ENCODE measurements at places on chromosomes 1 and 21.

DNA sequence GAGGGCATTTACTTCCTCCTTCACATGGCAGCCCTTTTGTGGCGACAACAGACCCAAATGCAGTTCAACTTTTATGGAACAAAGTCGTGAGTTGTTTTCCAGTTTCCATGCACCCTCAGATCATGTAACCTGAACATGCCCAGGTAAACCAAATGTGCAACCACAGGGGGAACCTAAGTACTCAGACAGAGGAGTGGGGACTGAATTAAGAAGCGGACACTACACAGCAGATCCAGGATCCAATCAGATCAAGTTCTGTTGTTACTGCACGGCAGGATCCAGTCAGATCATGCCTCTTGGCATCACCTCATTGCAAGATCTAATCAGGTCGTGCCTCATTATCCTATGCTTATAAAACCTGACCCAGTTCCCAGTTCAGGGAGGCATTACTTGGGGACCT is 115.7 kb downstream of the MATN1 start:
- no peak for DNase-seq

DNA sequence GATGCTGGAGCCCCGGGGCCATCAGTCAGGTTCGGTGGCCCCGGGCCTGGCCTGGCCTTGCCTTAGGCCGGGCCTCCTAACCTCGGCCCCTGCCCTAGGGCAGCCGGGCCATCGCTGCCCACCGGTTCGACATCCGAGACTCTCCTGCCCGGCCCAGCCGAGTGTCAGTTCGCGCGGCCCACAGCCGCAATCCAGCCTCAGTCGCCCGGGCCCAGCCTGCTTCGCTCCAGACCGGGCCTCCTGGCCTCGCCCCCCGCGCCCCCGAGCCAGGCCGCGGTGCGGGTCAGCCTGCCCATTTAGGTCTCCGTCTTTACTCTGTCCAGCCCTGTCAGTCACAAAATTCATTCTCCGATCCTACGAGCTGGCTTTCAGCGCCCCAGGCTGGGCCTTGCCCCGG is 777 bp downstream of the LRRC41 start:
- no peak for DNase-seq

- no peak for DNase-seq
These were observed 50.6 kb downstream of the SLC2A1 start for GRCh38 chr1:42908046-42908445.

- no peak for DNase-seq
These were observed 16.2 kb upstream of the RGS1 start for GRCh38 chr1:192559115-192560006.

GRCh38 chr21:33964706-33965325 is 49.2 kb upstream of the ATP5PO start:
- DNase-seq: no peak

DNA sequence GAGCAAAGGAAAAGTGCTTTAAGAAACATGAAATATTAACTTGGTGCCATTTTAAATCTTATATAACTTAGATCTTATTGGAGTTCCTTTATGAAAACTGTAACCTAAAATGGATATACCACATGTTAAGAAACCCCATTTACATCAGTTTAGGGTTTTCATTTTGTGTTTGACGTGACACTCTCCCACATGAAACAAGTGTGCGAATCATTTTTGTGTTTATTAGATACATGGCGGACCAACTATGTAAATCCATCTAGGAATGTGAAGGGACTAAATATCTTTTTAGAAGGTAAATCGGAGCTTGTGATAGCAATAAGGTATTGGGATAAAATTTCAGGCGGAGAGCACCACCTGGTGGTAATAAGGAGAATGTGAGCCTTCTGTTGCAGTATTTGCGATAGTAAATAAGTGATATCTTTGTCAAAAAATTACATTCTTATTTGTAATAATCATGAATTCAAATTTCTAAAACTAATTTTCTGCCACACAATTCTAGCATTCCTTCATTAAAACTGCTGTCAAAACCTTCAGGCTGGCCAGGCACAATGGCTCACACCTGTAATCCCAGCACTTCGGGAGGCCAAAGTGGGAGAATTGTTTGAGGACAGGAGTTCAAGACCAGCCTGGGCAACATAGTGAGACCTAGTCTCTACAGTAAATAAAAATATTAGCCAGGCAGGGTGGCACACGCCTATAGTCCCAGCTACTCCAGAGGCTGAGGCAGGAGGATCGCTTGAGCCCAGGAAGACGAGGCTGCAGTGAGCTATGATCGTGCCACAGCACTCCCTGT is 31.3 kb downstream of the SMAP2 start:
- peak; percentile 35 for DNase-seq

DNA sequence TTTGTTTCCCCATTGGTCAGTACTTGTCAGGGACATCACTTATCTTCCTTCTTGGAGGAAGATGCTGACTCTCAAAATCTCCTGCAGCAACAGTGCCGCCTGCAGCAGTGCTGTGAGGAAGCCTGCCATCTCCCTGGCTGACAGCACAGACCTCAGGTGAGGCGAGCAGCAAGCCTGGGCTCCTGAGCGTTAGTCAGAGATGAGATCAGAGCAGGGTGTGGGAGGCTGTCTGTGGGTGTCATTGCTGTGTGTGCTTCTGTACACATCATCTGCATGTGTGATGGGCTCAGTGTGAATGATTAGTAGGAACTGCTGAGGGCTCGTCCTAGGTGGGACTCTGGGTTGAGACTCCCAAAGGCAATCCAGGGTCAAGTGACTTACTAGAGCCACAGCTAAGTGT is 6.1 kb downstream of the STRIP1 start:
- no peak for DNase-seq

GRCh38 chr1:100671601-100672000 is 47.9 kb upstream of the VCAM1 start:
- DNase-seq: no peak

DNA sequence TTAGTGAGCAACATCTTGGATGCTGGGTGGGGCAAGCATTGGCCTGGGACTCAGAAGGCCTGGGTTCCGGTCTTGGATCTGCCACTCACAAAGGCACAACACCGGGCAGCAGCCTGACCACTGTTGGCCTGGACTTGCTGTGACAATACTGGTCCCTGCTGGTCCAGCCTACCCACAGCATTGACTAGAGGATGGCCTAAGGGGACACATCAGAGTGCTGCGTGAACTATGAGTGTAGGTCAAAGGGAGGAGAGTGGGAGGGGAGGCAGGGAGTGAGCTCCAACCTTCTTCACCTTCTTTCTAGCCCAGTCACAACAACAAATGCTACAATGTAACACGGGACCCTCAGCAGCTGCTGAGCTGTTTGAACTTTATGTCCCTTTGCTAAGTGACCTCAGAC is 31.1 kb downstream of the TMEM50A start:
- DNase-seq: no peak

GRCh38 chr1:186292875-186293274 is 82.2 kb downstream of the TPR start:
- no peak for DNase-seq

DNA sequence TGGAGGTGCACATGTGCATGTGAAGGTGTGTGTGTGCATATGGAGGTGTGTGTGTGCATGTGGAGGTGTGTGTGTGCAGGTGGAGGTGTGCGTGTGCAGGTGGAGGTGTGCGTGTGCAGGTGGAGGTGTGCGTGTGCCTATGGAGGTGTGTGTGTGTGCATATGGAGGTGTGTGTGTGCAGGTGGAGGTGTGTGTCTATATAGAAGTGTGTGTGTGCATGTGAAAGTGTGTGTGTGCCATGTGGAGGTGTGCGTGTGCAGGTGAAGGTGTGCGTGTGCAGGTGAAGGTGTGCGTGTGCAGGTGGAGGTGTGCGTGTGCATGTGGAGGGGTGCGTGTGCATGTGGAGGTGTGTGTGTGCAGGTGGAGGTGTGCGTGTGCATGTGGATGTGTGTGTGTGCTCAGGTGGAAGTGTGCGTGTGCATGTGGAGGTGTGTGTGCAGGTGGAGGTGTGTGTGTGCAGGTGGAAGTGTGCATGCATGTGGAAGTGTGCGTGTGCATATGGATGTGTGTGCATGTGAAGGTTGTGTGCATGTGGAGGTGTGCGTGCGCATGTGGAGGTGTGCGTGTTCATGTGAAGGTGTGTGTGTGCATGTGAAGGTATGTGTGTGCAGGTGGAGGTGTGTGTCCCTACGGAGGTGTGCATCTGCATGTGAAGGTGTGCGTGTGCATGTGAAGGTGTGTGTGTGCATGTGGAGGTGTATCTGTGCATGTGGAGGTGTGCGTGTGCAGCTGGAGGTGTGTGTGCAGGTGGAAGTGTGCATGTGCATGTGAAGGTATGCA is 13.5 kb downstream of the C1orf74 start:
- no peak for DNase-seq

GRCh38 chr1:80305466-80305865 is 1298.9 kb upstream of the ADGRL4 start:
- no peak for DNase-seq

GRCh38 chr1:167312871-167313270 is 92.2 kb downstream of the POU2F1 start:
- DNase-seq: no peak

DNA sequence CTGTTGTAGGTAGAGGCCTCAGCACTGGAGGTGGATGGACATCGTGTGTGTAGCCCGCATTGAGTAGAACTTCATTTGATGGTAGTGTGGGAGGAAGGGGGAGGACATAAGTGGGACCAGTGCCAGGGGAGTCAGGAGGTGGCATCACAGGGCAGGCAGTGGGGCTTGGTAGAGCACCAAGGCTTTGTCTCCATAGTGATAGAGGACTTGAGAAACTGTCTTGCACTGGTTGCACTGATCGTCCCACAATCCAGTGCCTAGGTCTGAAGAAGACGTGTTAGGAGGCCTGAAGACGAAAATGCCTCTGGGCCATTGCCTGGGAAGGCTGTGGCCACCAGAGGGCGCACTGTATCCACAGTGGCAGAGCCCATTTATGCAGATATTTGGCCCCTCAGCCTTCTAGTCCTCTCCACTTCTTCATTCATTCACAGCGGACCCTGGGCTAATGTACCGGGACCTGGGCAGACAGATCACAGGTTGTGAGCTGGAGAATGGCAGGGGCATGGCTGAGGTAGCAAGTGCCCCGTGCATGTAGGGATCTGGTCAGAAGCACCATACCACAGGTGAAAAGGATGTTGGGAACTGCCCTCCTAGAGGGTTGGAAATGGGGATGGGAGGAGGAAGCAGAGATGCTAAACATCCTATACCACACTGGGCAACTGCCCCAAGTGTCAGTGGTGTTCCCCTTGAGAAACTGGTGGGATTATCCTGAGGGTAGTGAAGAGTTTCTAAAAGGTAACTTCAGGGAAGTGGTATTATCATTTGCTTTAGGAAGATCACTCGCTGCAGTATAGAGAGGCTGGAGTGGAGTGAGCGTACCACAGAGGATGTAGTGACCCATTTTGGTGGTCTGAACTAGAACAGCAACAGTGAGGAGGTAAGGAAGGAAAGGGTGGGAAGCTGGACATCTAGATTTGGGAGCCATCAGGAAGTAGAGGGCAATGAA is 95.3 kb downstream of the PIK3R3 start:
- DNase-seq: peak; percentile 79

DNA sequence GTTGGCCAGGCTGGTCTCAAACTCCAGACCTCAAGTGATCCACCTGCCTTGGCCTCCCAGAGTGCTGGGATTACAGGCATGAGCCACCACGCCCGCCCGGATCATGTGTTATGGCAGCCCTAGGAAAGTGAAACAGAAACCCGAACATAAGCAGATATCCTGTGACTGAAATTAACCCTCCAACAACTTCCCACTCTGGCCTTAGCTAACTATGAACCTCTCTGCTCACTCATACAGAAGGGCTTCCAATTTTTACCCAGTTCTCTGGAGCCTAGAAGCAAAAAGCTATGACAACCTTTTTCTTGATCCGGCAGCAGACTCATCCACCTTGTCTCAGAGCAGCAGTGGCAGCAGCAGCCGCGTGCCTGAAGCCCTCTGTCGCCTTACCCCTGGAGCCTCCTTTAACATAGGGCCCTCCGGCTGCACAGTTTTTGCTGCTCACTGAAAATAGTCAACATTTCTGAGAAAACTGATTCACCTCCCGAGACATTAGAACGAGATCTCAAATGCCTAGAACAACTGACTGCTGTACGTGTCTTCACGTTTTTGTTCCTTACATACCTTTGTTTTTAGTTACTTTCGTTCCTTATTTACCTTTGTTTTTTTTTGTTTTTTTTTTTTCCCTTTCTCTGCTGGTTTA is 9.3 kb downstream of the CBR1 start:
- no peak for DNase-seq

DNA sequence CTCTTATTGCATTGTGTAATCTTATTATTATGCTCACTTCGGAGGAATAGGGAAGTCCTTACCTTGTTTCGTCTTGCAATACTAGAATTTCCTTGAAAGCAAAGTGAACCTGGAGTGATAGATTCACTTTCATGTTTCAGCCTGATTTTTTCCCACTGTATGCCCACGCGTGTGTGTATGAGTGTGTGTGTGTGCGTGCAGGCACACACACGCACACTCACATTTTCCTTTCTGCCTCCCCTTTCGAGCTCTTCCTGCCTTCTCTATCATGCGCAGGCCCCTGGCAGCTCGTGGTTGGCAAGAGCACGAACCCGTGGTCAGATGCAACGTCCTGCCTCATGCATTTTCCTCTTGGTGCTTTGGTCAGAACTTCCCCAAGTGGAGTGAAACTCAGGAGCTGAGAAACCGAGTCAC is at the start of gene GCSAML:
GCSAML (plus strand) TSS at position 366 of the 414 bp plus-strand sequence. CDS start 58 bp downstream, outside the sequence.
- no peak for DNase-seq

DNA sequence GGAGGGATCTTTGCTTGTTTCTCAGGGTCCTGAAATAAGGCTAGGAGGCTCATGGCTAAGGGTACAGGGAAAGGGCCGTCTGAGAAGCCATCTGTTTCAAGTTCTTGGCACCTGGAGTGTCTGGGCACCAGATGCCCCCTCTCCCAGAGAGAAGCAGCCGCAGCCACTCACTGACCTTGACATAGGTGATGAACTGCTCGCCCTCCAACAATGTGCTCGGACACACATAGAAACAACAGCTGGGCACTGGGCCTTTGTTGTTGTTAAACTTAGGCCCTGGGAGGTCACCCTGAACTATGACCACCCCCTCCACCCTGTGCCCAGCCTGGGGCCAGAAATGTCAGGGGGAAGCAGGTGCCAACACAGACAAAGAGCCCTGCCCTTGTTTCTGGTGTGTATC is 9.2 kb upstream of the TNNI1 start:
- DNase-seq: no peak

- DNase-seq: no peak
These were observed 36.4 kb upstream of the TRABD2B start for GRCh38 chr1:48033495-48034045.

GRCh38 chr1:48093147-48093546 is 96.0 kb upstream of the TRABD2B start:
- DNase-seq: no peak

- no peak for DNase-seq
These were observed 9.8 kb upstream of the OLFML2B start for GRCh38 chr1:162033428-162033827.

DNA sequence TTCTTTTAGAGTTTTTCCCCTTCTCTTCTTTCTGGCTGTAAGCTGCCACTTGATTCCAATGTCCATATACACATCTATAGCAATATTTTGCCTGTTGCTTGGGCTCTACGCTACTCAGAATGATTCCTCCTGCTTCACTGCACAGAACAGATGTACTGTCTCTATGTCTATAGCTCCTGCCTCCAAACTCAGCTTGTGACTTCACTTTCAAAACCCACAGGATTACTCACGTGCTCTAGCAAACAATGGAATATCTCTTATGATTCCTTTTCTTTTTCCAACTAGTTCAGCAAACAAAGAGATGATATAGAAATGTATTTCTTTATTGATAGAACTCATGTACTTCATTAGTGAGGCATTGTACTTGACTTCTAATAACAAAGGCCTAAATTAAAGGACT is 80.5 kb upstream of the SOX13 start:
- no peak for DNase-seq

- DNase-seq: no peak
These were observed 10.1 kb upstream of the ACTRT2 start for GRCh38 chr1:3011127-3011526.

Measured in stimulated activated naive CD4-positive, alpha-beta T cell (primary cell).